Stimulated activated CD8-positive, alpha-beta memory T cell treated with anti-CD3 and anti-CD28 coated beads, Interleukin-7, amount 100 ng/mL, for 24 hours (primary cell): ENCODE measurements at places on chromosomes 5 and 9.

DNA sequence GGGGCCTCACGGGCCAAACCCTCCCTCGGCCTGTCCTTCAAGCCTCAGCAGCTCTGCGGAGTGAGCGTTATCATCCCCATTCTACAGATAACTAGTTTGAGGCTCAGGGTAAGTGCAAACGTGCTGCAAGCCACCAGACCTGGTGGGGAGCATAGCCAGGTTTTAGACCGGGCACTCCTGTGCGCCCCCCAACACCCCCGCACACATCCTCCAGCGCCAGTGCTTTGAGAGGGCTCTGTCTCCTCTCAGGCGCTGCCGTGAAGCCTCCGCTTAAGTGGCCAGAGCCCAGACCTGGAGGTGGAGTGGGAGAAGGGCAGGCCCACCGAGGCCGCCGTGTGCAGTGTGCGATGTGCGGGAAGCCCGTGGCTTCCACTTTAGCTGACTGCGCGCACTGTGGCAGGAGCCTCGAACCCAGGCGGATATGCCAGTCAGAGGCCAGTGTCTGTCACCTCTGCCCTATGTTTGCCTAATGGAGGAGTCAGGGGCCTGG, 1.6 kb upstream of the MGAT1 start:
- no peak for DNase-seq

- no peak for DNase-seq
These were observed 113.1 kb downstream of the DNAH5 start for GRCh38 chr5:13831351-13831750.

GRCh38 chr9:133443982-133444381, 15.8 kb upstream of the CACFD1 start:
- DNase-seq = no peak

DNA sequence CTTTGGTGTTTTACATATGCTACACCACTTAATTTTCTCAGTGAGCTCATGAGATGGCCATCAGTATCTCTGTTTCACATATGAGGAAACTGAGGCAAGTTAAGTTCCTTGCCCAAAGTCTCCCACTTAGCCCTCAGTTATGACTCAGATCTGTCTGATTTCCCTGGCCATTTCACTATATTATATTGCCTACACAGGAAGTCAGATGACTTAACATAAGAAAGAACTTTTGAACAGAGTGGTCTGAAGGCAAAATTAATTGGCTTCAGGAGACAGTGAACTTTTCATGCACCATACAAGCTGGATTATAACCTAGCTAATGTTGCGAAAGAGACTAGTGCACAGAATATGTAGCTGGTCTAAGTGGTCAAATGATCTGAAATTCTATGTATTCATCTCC, 221.6 kb downstream of the NFIB start:
- DNase-seq = no peak

DNA sequence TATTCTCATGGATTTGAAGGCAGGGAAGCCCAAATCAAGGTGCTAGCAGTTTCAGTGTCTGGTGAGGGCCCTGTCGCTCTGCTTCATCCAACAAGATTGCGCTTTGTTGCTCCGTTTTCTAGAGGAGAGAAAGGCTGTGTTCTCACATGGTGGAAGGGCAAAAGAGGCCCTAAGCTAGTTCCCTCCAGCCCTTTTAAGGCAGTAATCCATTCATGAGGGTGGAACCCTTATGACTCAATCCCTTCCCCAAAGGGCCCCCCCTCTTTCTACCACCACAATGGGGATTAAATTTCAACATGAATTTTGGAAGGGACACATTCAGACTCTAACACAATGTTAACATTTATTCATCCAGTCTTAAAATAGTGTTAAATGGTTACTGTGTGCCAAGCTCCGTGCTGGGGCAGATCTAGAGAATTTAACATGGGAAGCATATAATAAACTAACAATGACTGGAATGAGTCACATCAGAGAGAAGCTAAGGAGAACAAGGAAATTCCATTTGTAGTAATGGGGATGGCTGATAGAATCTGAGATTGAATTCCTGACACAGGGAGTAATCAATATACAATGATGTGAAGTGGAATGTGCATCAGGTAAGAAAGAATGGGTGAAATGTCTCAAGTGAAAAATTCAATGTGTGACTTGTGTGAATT, 382.8 kb upstream of the ZNF608 start:
- no peak for DNase-seq
